ENCODE measurements at places on chromosomes 3 and 15. TPM values are rescaled to one million over a fixed set of nuclear protein-coding genes. Genes with fewer than 3 reads are reported as not detected.

GRCh38 chr15:42165106-42165505 is 8.7 kb upstream of the PLA2G4F start:
- no peak for DNase-seq

DNA sequence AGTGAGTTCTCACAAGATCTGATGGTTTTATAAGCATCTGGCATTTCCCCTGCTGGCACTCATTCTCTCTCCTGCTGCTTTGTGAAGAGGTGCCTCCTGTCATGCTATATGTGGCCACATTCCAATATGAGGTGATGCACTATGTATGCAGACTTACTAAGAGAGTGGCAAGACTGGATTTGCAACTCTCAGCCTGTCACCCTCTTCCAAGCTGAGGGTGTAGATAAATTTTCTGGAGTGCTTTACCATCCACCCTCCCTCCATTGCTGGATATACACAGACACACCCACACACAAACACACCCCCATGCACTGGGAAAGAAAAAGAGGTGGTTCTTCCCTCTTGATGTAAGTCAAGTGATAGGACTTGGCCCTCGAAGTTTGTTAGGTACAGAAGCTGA is 30.2 kb upstream of the CHMP2B start:
- no peak for DNase-seq

The VIPR1 gene
- 11.2 TPM for polyA plus RNA-seq

The SLC28A2 gene
- 0.33 TPM for polyA plus RNA-seq

The USP50 gene
- polyA plus RNA-seq: 0.10 TPM

All from right lung (tissue), 10 donors.